ENCODE measurements at places on chromosomes 3 and 15.

DNA sequence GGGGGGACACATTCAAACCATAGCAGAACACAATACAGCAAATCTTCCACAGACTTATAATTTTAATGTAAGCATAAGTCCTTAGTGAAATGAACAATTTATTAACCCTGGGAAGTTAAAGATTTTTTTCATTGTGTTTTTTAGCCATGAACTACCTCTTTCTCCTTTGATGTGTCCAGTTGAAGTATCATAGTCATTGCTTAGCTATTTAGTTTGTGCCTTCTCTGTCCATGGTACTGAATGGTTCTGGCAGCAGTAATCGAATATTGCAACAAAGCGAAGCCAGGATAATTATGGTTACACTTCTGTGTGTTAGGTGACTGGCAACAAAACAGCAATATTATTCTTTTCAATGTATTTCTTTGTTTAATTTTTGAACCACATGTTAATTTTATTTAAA is 403.0 kb upstream of the ONECUT1 start:
- DNase-seq: no peak

DNA sequence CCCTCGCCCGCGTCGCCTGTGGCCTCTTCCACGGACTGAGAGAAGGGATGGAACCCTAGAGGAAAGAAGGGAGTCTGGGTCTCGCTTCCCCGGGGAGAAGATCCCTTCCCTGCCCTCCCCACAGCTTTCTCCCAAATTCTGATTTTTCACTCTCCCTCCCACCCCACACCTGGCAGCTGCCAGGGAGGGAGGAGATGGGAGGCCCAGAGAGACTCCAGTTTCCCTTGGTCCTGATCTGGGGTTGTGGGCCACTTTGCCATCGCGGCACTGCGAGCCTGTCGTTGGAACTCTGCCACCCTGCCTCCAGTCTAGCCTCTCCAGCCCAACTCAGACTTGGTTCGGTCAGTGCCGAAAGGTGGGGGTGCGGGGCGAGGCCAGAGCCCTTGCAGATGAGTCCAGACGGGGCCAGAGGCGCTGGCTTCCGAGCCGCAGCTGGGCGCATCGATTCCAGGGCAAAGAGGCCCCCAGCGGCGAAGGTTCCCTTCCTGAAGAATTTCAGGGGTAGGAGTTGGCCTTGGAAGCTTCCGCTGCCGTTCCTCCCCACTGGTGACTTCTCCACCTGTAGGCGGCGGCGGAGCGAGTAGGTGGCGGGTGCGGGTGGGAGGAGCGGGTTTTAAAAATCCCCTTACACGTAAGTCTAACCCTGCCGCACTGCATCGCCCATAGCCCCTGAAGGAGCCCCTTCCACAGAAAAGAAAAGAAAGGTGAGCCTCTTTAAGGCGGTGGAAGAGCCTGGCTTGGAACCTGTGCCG is 5.2 kb downstream of the WNT5A start:
- DNase-seq: no peak

GRCh38 chr15:94736236-94736635 is 504.9 kb downstream of the MCTP2 start:
- no peak for DNase-seq

GRCh38 chr3:171797265-171797679 is 13.0 kb downstream of the PLD1 start:
- no peak for DNase-seq

GRCh38 chr3:160801386-160802118 is 45.5 kb downstream of the PPM1L start:
- no peak for DNase-seq

GRCh38 chr3:146142757-146143156 is 18.2 kb downstream of the PLOD2 start:
- DNase-seq: no peak

GRCh38 chr3:40477666-40478065 is 744 bp downstream of the ZNF619 start:
- DNase-seq: no peak

GRCh38 chr15:28955993-28956421 is 70.2 kb downstream of the APBA2 start:
- no peak for DNase-seq

DNA sequence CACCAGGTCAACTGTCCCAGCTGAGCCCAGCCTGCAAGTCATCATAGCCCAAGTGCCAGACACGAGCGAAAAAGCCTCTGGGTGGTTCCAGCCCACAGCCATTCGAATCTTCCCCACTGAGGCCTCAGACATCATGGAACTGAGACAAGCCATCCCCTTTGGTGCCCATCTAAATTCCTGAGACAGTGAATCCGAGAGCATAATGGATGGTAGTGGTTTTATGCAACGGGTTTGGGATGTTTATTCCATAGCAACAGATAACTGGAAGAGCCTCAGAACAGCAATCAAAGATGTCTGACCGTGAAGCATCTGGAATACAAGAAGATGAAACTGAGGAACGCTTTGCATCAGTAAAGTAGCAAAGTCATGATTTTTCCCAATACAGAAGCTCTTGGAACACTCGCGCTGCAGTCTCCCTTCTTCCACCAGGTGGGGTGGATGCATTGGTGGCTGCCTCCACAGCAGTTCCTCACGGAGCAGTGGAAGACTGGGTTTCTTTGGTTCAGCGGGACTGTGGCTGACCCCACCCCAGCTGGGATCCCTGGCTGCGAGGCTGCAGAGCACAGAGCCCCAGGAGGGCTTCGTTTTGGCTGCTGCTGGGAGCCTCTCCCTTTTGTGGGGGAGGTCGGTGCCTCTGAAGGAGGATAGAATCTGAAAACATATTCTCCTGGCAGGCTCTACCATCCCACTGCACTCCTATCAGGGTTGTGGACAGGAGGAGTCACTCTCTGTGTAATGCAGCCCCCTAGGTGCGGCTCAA is 26.4 kb upstream of the PDE8A start:
- no peak for DNase-seq

GRCh38 chr3:165254812-165255211 is 58.6 kb upstream of the SLITRK3 start:
- peak; percentile 11 for DNase-seq

DNA sequence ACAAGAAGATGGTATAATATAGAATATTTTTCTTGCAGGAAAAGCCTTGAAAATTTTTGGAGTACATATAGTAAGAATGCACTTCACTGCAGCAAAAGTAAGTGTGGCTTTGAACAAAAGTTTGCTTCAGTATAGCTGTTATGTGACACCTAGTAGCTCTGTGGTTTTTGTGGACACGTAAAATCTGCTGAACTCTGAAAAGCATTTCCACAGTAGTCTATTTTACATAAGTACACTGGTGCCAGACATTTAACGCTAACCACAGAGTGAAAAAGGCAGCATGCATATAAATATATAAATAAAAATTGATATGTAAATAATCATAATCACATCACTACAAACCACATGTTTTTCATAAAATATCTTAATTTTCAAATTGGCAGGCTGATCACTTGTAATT is 39.8 kb downstream of the CGGBP1 start:
- no peak for DNase-seq

DNA sequence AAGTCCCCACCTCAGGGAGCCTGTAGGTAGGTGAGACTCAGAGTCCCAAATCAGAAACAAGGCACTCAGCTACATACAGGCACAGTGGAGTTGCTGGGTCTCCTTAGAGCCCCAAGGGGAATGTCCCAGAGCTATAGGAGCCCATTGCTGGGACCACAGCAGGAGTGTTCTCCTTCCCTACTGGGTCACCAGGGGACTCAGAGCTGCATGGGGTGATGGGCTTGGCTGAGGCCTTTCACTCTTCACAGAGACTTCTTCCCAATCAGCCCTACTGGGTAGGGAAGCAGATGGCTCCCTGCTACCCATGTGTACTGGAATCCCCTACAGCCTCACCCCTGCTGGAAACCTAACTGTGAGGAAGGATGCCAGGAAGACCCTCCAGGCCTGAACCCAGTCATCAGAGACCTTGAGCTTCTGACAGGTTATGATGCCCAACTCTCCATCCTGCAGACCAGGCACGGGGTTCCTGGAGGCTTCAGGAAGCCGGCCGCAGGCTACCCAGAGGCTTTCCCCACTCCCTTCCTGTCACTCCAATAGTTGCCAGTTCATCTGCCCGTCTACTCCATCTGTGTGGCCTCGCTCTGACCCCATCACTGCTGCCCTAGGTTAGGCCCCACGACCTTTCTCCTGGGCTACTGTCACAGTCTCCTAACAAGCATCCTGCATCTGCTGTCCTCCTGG is 24.0 kb downstream of the RASGRF1 start:
- DNase-seq: no peak

GRCh38 chr3:7504886-7505775 is 644.2 kb downstream of the GRM7 start:
- no peak for DNase-seq

DNA sequence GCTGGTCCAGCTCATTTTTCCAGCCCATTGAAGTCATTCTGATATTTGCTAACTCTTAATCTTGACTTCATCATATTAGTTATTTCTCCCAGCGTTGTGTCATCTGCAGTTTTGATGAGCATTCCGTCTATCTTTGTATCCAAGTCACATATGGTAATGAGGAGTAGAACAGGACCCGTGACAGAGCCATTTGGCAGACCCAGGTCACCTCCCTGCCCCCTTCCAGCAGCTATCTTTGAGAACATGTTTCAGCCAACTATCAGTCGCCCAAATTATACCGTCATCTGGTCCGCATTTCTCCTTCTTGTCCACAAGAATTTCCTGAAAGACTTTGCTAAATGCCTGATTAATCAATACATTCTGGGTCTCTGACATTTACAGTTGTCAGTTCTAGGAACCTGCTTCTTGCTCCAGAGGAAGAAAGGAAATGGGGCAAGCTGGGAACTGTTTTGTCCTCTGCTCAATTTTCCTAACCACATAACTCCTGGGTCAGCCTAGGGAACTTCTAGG is 347.1 kb upstream of the NR2E3 start:
- DNase-seq: no peak

GRCh38 chr3:135788146-135788545 is 177.4 kb upstream of the PPP2R3A start:
- DNase-seq: no peak

DNA sequence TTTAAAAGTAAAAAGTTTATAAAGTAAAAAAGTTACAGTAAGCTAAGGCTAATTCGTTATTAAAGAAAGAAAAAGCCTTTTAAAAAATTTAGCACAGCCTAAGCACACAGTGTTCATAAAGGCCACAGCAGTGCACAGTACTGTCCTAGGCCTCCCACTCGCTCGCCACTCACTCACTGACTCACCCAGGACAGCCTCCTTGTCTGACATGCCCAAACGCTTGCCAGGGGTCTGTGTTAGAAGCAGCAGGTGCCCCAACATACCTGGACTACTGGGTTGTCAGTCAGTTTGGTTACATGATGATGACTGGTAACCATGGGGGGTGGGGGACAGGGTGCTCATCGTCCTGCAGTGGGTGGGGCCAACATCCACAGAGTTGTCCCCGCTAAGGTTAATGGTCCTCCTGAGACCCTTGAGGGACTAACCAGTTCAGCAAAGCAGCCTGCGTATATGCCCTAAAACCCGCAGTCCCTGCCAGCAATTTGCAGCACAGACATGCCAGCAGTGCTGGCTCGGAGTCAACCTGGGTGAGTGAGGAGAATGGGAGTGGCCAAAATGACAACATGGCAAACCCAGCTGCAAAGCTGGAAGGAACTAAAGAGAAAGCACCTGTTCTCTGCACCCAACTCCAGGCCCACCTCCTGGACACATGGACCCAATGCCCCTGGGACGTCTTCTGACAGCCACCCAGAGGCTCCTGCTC is 49.2 kb downstream of the CYFIP1 start:
- DNase-seq: no peak

DNA sequence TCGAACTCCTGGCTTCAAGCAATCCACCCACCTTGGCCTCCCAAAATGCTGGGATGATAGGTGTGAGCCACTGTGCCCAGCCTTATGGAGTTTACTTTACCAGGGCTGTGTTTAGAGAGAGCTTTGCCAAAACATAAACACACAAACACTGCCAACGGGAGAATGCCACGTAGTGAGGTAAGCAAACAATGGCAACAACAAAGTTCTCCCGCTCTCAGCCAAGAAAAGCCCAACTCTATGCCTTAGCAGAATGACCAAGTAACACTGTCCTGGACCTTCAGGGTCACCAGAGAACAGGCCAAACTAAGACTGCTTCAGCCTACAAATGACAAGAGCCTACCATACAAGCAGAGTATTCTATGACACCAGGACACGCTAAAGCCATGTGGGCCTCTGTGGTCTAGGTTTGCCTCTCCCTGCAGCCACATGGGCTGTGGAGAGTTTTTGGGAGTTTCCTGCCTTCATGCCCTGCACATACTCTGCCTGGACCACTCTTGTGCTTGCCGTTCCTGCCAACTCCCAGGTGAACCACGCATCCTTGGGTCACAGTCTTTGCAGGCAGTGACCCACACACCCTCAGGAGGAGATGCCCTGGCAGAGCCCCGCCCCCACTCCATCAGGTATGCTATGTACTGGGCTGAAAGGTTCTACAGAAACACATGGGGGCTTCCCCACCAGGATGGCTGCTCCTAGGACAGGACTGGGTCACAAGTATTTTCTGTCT is 21.6 kb upstream of the CNBP start:
- DNase-seq: no peak

DNA sequence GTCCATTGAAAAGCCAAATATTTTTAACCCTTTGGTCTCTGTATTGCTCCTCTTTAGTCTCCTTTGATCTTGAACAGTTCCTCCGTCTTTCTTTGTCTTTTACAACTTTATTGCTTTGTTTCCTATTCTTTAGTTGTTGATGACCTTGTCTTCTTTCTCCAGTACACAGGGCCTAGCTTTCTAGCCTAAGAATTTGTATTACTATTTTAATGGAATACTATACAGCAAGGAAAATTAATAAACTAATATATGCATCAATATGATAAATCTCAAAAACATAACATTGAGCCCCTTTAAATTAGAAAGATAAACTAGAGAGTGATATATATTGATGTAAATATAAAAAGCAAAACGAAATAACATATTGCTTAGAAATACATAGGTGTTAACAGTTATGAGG is 88.7 kb downstream of the NR1D2 start:
- no peak for DNase-seq

GRCh38 chr15:95485367-95485766 is 845.1 kb upstream of the NR2F2 start:
- no peak for DNase-seq

GRCh38 chr15:39323706-39324105 is 257.2 kb upstream of the THBS1 start:
- DNase-seq: no peak

DNA sequence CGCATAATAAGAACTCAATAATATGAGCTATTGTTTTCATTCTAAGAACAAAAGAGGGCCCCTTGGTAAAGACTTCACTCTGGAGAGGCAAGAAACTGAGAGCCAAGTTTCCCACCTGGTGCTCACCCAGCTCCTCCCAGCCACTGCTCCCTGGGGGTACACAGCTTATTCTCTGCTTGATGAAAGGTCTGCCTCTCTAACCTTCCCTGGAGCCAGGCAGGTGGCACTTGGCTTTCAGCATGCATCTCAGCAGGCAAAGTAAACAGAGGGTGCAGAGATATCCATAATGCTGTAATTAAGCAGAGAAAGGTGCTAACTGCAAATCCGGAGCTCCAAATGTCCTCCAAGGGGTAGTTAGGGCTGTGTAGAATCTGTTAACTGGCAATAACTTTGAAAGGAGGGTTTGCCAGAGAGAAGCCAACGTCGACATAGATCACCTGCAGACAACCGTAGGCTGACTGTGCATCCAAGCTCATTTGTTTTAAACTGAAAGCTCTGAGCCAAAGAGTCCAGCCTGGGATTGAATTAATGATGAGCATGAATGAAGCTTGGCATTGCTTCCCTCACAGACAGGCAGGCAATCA is 159.6 kb upstream of the PROK2 start:
- DNase-seq: no peak

Measured in NCI-H187 treated with DMSO at 0.1 percent for 48 hours (cell line).